ENCODE measurements at places on chromosomes 4 and X.
A peak's percentile ranks its signal among the peaks of the same experiment; 100 is the strongest.

DNA sequence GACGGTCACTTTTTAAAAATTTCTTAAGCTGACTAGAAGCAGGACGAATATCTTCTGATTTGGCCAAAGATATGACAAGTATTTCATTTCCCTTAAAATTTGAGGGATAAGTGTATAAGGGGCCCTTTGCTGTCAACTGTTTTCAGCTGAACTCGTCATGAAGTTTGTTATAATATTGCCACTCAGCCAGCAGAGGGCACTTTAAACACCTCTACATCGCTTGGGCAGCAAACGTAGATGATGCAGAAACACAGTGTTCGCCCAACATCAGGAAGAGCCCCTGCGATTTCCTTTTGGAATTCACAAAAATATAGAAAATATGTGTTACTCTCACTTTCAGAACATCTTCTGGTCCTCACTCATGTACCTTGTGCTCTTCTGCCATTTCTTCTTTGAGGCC is 435.7 kb upstream of the FMR1 start:
- peak; percentile 1 for DNase-seq

- no peak for DNase-seq
These were observed 13.1 kb upstream of the SLC9B1 start for GRCh38 chr4:103032574-103032973.

DNA sequence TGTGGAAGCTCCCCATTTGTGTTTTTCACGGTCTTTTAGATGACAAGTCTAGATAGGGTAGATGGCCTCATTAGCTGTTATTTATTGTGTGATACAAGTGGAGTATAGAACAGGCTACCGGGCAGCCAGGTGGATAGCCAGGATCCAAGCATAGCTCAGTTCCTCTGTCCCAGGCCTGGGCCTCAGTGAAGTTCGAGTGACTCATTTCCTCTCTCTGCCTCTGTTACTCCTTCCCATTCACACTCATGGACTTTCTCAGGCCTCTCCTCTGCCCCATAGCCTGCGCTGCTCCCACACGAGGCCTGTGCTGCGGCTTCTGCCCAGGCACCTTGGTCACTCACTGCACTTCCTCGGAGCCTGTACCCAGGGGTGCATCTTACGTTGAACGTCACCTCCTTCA is 54.5 kb downstream of the TENM3 start:
- no peak for DNase-seq

DNA sequence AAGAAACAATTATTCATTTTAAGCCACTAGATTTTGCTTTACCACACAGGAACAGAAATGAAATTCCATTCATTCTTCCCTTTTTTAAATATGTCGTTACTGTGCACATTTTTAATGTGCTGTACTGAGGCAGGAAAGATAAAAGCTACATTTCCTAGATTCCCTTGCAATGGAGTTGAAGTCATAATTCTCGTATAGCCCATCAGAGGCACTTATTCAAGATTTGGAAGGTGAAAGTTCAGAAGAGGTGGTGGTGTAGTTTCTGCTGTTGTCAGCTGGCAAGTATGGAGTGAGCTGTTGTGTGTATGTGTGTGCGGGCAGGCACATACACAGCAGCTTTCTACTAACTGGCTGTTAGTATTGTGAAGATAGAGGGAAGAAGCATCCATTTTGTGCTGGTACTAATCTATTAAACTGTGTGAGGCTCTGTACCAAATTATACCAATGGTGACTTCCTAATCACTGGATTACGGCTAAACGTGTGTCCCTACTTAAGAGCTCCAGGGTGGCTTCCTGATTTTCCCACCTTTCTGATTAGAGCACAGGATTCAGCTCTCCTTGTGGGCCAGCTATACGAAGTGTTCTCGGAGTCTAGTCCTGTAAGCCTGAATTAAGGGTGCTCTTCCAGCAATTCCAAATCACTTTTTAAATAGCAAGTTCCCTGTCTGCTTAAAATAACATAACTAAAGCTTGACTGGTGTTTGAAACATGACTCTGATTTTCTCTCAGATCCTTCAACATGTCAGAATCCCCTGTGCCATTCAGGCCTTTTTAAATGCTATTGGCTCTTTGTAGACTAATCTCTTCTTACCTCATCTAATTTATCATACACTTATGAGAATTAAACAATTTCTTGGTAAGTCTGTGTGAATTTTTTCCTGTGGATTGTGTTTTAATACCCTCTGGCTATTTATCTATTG is 43.8 kb downstream of the PDS5A start:
- DNase-seq = no peak

DNA sequence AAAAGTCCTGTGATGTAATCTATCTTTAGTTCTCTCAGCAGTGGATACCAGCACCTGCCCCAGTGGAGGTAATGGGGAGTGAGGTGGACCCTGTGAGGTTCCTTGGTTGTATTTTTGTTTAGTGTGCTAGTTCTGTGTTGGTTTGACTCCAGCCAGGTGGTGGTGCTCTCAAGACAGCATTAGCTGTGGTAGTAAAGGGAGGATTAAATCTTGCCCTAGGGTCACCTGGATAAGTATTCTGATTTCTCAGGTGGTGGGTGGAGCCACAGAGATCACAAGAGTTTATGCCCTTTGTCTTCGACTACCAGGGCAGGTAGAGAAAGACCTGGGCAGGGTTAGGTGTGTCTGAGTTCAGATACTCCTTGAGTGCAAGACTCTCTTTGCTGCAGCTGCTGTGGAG is 176.3 kb upstream of the EDA2R start:
- DNase-seq = no peak

DNA sequence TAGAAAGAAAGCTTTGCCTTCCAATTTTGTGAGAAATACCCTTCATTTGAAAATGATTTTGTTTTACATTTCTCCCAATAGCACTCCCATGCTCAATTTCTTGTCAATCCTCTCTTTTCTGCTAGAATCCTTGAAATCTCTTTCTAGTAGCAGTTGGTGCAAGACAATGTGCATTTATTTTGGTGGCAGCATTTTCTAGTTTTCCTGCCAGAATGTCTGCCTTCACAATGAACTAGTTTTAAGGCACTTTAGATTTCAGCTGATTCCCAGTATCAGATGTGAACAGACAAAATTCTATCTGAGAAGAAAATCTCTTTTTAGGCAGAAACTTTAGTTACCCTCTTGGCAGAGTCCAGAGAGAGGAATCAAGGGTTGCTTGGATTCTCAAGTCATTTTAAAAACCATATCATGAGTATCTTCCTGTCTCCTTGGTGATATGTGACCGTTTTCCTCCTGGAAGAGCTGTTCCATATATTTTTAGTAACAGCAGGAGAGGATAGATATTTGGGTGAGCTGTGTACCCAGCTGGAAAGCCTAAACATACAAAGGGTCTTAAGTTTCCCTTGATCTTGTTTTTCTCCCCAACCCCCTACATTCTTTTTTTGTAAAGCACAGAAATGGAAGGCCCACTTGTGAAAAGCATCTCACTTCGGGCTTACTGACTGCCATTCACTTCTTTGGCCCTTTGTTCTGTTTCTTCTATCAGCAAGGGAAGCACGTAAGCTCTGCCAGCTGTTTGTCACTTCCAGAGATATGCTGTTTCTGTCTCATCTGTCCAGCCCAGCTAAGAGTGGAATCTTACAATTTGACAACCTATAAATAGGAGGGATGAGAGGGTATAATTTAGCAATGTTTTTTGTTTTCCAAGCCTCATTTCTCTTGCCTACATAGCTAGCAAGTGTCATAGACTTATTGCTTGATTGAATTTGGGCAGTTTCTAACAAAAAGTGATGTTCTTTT is 38.7 kb downstream of the TSPAN7 start:
- no peak for DNase-seq

DNA sequence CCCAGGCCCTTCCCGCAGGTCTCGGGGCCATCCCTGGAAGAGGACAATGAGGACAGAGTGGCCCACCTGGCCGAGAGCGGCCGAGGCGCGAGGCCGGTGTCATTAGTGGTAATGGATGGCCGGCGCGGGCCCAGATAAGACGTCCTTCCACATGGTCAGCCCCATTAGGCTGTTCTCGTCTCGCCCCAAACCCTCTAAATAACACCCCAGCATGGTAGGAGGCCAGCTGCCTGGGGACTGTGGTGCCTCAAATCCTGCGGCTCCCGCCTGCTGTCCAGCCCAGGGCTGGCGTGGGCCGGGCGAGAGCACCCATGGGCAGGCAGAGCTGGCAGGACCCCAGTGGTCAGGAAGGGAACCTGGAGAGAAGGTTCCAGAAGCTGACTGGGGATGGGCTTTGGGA is 121.7 kb downstream of the FAM53A start:
- DNase-seq = no peak

GRCh38 chr4:26787461-26788340 is 72.9 kb upstream of the STIM2 start:
- no peak for DNase-seq

DNA sequence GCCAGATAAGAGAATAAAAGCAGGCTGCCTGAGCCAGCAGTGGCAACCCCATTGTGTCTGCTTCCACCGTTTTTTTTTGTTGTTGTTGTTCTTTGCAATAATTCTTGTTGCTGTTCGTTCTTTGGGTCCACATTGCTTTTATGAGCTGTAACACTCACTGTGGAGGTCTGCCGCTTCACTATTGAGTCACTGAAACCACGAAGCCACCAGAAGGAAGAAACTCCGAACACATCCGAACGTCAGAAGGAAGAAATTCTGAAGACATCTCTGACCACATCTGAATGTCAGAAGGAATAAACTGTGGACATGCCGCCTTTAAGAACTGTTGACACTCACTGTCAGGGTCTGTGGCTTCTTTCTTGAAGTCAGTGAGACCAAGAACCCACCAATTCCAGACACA is 110.5 kb downstream of the PCDH18 start:
- DNase-seq = no peak

DNA sequence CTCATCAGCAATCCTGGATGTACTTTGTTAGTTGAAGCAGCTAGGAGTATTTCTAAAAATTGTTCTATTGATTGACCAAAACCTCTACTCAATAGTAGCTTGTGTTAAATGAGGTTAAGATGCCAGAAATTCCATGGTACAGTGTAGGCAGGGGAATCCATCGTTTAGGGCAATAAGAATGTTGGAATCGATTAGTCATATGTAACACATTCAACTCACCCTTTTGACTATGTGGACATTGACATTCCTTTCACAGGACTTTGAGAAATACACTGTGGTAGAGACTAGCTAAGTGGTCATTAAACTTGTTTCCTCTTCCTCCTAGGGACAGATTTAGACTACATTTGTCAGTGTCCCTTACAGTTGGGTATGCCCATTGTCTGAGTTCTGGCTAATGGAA is 40.2 kb downstream of the KDM5C start:
- DNase-seq = no peak

GRCh38 chr4:68797618-68798017 is 18.2 kb upstream of the UGT2B10 start:
- no peak for DNase-seq

- no peak for DNase-seq
These were observed 3.0 kb downstream of the CISD2 start for GRCh38 chr4:102871772-102872171.

- no peak for DNase-seq
These were observed 498.9 kb downstream of the GLUD2 start for GRCh38 chrX:121546317-121546716.

- no peak for DNase-seq
These were observed 490.0 kb downstream of the CENPC start for GRCh38 chr4:67055319-67055718.

DNA sequence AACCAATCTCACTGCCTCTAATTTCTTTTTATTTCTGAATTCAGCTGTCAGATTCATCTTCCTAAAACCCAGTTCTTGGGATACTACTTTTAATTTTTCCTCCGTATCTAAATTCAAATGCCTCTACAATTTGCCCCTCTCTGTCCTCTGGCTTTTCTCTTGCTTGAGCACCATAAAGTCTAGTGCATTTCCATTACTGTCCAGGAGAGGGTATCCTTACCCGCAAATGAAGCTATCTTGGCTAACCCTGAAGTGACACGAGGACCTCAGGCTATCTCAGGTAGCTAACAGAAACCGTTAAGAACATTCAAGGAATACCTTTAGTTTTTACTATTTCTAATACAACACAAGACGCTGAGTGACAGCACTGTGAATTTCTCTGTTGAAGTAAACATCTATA is 49.4 kb upstream of the PRR32 start:
- DNase-seq = peak; percentile 18

DNA sequence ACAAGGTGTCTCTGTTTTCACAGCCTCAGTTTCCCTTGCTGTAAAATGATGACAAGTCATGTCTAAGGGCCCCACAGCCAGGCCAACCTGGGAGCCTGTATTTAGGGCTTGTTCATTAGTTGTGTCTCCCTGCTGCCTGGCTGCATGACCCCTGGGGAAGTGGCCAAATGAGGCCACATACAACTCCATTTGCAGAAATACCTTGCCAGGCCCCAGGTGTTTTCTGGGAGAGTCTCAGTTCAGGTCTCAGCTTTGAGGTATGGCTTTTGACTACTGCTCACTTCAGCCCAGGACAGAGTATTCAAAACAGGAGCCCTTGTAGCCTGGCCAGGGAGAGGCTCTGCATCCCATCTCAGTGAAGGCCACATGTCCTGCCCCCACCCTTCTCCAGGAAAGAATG is 202.5 kb upstream of the MAMLD1 start:
- no peak for DNase-seq

- no peak for DNase-seq
These were observed 48.5 kb downstream of the MRPL1 start for GRCh38 chr4:77911091-77911490.

- no peak for DNase-seq
These were observed 113.4 kb downstream of the TBL1X start for GRCh38 chrX:9578083-9578779.

DNA sequence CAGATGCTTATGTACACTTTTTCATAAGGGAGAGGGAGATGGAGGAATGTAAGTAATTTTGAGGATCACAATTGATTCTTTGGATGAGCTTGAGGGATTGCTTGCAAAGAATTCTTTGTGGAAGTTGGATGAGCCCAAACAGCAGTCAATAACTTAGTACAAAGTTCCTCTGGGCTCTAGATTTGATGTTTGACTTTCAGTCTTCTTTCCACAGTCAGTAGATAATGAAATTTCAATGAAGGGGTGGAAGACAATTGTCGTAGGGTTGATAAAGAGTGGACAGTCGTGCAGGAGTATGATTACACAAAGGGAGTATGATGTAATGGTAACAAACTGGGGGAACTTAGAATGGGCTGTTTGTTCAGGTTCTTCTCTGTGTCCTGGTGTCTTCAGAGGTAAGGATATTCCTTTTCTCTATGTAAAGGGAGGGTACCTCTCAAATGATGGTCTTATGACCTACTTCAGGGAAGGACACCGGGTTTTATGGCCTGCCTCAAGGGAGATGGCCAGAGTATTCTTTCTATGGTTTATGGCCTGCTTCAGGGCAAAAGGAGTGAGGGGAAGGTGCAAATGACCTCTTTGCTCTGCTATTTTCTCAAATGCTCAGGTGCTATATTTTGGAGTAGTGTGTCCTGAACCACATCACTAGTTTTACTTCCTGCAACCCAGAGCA is 1.7 kb upstream of the ABRAXAS1 start:
- no peak for DNase-seq

GRCh38 chrX:31800219-31800618 is 728.4 kb upstream of the FTHL17 start:
- DNase-seq = no peak

DNA sequence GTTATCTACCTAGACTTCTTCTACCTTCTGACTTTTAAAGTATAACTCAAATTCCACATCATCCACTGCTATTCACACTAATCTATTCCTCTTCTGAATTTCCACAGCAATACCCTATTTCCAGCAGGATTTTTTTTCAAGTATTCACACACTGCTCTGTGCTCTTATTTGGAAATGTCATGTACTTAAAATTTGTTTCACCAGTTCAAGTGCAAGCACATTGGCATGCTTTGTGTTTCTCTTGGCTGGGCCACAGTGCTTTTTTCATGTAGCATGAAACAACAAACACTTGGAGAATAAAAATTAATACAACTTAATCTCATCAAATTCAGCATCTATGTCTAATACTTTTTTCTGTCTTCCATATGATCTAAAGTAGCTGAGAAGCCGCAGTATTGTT is 161.8 kb upstream of the PCDH18 start:
- no peak for DNase-seq

- DNase-seq = no peak
These were observed 145.5 kb upstream of the MAMLD1 start for GRCh38 chrX:150217609-150218008.
